ENCODE measurements at places on chromosomes 11 and 22.
A peak's percentile ranks its signal among the peaks of the same experiment; 100 is the strongest.

- DNase-seq, result no peak
Measured at GRCh38 chr11:126723665-126724045, 276.9 kb downstream of the KIRREL3 start.

DNA sequence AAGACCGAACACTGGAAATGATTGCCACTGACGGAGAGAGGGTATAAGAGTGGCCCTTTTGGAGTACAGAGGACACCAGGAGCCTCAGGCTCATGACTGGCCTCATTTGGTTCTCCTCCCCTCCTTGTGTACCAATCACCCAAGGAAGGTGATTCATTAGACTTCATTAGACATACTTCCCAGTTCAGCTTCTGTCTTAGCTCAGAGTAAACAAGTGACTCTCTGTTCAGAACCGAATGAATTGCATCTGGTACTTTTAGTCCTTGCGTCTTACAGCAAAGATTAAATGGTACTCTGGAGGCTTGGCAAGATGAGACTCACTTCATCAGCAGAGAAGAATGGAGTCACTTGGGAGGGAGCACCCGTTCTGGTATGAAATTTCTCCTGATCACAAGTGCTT, 75.2 kb downstream of the ZNRF3 start:
- no peak for DNase-seq

DNA sequence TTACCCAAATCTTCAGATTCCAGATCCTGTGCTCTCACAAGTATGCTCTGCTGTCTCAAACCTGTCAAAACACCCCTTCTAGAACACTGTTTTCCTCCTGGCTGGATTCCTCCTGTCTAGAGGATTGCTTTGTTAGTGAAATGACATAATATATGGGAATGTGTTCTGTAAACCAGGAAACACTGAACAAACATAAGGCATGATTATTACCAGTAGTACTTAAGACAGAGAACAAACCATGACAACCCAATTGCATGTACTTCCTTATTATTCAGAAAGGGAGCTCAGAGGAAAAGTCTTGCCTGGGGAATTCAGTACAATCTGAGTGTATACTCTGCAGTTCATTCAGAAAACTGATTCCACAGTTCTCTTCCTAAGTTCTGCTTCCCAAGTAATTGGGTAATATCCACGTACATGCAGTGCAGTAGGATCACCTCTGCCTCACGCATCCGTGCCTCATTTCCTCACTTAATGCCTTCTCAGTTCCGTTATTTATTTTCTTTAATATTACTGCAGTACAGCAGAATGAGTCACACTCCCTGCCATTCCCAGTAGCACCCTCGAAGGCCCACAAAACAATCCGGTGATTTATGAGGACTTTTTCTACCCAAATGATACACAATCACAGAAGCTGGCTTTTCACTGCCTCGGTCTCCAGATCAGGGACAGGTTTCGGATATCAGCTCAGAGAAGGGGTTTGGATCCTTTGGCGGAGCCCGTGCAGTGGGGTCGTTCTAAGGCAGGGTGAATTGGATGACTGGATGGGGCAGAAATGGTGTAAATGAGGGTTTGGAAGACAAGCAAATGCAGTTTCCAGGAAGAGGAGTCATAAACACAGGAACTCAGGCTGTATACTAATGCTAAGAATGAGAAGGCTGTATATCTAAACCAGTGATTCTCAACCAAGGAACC, 896.9 kb downstream of the KCNA4 start:
- no peak for DNase-seq

DNA sequence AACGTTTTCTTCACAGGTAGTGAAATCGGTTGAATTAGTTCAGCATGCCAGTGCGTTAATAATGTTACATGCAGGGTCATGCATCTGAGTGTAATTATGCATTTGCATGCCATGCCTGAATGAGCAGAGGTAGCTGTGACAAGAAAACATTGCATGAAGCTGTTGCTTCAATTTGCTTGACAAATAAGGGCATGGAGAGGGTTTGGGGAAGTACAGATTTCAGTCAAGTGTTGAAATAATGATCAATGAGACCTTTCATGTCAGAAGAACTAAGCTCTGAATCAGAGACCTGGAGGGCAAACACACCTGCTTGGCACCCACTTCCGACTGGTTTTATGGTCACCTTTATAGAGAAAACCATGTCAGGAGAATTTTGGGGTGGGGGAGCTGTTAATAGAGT, 221.4 kb downstream of the DBX1 start:
- DNase-seq, result no peak

GRCh38 chr11:45828996-45829395, 18.3 kb upstream of the CRY2 start:
- no peak for DNase-seq

GRCh38 chr11:77636731-77637344, 756 bp downstream of the CLNS1A start:
- no peak for DNase-seq

- DNase-seq, result no peak
Measured at GRCh38 chr11:60835534-60835846, 6.4 kb upstream of the CCDC86 start.

- DNase-seq, result no peak
Measured at GRCh38 chr11:124394408-124394807, 4.4 kb downstream of the OR8B3 start.

DNA sequence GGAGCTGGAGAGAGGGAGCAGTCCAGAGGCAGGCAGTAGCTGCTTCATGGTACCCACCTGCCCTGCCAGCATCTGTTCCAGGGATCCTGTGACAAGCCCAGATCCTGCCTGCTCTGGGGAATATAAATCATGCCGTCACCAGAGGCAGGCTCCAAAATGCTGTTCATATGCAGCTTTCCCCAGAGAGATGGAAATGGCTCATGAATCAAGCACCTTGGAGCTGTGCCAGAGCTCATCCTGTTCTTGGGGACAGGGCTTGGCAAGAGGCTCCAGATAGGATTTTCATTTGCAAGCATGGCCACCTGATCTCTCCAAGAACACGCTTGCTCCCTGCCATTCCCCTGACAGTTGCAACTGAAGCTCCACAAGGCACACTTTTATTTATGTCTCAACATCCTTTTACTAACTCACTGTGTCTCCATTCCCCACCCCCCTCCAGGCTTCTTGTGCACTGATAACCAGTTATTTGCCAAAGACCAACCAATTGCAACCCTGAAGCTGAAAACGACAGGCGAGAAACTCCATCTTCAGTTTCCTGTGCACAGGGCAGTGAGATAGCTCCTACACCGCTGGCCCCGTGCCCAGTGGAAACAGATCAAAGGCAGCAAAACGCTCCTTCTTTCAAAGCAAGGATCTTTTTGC, 115.8 kb upstream of the PITPNB start:
- DNase-seq, result peak; percentile 90

GRCh38 chr11:56624661-56625110, 10.0 kb upstream of the OR5M1 start:
- no peak for DNase-seq

DNA sequence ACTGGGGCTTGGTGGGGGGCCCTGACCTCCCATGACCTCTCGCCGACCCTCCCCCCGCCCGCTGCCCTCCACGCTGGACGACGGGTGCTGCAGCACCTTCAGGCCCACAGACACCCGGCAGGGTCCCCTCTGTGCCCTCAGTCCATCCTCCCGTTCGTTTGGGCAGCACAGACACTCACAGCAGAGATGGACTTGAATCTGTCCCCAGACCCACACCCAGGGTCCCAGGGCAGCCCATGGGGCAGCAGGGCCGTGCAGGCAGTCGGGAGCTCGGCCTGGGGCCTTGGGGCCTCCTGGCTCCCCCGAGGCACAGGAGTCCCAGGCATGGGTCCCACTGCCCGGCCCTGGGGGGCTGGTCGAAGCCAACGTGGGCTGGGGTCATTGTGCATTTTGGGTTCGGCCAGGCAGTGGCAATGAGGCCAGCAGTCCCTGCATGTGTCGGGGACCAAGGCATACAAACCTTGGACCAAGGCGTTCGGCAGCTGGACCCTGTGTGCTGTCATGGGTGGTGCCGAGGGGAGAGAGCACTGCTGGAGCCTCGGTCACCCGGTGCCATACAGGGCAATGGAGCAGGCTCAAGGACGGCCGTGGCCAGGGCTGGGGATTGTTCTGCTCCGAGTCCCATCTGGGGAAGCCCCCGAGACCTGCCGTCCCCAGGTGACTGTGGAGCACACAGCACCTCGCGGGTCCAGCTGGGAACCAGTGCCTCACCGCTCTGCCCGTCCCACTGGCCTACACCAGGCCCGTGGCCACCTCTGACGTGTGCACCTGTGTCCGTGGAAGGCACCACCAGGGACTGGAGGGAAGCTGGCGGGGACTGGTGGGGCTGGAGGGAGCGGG, 19.3 kb upstream of the BRSK2 start:
- no peak for DNase-seq

- DNase-seq, result no peak
Measured at GRCh38 chr22:18116634-18117033, 6.0 kb downstream of the TUBA8 start.

GRCh38 chr11:68715456-68716122, 31.2 kb downstream of the GAL start:
- DNase-seq, result no peak

DNA sequence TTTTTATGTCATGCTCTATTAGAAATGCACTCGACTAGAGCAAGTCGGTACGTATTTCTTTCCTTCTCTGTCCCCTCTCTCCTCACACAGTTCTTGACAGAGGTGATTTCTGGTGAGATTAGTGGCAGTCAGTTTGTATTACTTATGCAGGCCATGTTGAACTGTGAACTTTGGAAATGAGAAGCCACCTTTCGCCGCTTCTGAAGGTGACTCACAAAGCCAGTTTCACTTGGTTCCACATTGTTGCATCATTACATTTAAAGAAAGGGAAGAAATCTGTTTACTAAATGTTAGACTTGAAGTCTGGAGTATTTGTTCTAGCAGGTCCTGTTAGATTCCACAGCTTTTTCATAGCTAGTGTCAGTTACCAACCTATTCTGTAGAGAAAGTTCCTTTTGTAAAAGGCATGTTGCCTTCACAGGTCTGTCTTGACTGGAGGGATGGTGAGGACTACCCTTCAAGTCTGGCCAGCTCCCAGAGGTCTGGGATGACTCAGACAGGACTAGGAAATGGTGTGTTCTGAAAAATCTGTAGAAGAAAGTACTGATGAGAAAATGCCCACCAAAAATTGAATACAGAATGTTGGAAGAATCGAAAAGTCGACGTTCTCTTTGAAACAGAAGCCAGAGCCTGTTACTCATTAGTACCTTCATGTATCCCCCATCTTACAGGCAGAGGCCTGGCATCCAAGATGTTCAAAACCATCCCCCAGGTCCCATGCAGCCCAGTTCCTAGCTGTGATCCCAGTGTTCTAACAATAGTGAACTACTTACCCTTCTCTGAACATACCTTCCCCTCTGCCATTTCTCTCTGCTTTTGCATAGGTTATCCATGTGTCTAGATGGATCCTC, 181.4 kb downstream of the DBX1 start:
- DNase-seq, result no peak

DNA sequence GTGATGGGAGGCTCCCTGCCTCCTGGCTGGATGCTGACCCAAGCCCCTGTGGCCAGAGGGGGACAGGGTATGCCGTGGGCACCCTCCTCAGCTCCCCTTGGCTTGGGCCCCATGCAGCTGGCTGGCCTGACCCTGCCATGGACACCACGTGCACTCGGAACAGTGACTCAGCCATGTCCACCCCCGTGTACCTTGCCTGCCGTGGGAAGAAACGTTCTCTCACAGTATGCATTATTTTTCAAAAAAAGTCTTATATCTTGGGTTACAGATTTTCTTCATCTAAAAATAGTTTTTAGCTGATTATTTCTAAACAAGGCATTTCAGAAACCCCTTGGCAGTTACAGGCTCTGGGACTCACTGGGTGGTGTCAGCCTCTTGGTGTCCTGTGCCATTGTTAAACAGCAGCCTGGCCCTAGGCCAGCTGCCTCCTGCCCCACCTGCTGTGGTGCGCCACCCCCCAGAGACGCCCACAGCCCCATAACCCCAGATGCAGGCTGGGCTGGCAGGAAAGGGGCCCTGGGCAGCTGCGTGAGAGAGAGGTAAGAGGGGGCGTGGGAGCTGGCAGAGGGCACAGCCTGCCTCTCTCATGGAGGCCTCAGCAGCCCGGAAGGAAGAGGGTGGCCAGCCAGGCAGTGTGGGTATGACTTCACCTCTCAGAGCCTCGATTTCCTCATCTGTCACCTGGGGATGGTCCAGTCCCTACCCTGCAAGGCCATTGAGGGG, 99.8 kb downstream of the MORC2 start:
- DNase-seq, result no peak

- no peak for DNase-seq
Measured at GRCh38 chr11:88377646-88378045, 40.1 kb upstream of the CTSC start.

GRCh38 chr11:128133501-128133900, 453.9 kb downstream of the ETS1 start:
- DNase-seq, result no peak

DNA sequence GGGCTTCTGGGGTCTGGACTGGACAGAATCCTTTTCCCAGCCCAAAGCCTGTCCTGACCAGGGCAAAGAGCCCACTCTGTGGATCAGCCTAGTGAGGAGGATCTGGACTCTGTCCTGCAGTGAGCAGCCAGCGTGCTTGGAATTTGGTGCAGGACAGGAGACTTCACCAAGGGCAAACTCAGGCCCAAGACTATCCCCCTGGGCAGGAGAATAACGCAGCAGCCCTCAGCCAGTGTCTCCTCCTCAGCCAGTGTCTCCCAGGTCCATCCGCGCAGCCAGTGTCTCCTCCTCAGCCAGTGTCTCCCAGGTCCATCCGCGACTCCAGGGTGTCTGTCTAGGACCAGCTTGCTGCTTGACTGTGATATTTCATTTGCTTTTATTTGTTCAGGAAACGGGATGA, 1334.0 kb downstream of the TBC1D22A start:
- DNase-seq, result no peak

GRCh38 chr11:64754919-64755662, 4.7 kb downstream of the PYGM start:
- DNase-seq, result no peak

DNA sequence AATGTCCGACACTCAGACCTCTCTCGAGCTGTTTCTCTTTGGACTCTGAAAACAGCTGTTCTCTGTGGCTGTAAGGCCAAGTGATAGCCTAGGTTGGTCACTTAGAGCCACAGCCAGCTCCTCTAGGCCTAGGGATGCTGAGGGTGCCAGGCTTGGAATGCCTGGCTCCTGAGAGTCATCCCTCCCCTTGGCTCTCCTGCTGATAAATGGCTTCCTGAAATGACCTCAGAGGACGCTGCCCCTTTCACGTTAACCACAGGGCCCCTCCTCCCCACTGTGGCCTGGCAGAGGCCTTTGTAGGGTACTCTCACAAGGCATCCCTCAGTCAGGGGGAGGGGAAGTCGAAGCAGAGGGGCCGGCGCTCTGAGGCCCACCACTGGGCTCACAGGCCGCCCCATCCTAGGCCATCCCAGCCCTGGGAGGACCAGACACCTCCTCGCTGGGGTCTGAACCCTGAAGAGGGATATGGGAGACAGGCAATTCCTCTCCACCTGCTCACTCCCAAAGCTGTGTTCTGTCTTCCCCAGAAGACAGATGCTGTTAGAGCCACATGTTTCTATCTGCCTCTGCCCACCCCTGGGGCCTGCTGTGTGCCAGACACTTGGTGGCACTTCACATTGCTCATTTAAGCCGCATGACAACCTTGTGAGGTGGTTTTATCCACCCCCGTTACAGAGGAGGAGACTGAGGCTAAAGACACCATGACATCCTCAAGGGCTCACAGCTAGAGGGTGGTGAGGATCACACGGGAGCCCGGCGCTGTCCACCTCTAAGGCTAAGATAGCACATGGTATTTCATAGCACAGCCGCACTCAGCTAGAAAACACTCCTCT, 50.9 kb downstream of the ARFGAP3 start:
- no peak for DNase-seq

Measured in NCI-H1436 treated with DMSO at 0.1 percent for 48 hours (cell line).